T-helper 2 cell treated with Interferon-gamma antibody and Interleukin-4, amounts not matched to agents 5 μg/mL and 100 μg/mL, for 36 hours (primary cell): ENCODE measurements at places on chromosomes 7 and 10.

GRCh38 chr10:24579906-24580305 lies 143.8 kb downstream of the ARHGAP21 start:
- no peak for DNase-seq

GRCh38 chr7:69739190-69739589 lies 140.9 kb downstream of the AUTS2 start:
- no peak for DNase-seq

GRCh38 chr7:84536271-84536870 lies 341.8 kb upstream of the SEMA3A start:
- no peak for DNase-seq

- no peak for DNase-seq
Observed at GRCh38 chr7:157657741-157658740, 321.2 kb downstream of the DNAJB6 start.

DNA sequence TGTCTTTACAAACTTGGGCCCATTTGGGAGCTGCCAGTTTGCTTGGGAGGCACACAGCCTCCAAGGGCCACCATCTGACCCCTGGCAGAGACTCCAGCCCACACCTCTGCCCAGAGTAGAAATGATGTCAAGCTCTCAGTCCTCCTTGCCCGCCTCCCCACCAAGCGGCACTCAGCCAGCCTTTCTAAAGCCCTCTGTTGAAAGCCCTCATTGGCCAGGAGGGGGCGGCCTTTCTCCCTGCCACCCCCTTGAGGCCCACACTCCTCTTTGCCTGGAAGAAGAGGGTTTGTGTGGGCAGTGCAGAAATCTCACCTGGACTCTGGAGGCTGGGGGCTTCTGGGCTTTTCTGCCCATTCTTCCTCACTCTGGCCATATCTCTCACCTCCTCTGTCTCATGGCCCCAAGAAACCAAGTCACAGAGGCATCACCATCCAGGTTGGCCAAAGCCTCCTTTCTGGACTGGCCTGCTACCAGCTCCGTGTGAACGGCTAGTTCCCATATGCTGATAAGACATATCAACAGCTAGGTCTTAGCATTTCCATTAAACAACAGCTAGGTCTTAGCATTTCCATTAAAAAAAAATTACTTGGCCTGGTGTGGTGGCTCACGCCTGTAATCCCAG lies 36.1 kb downstream of the UBTD1 start:
- peak; percentile 20 for DNase-seq

GRCh38 chr10:986137-986825 lies 2.0 kb upstream of the GTPBP4 start:
- no peak for DNase-seq

DNA sequence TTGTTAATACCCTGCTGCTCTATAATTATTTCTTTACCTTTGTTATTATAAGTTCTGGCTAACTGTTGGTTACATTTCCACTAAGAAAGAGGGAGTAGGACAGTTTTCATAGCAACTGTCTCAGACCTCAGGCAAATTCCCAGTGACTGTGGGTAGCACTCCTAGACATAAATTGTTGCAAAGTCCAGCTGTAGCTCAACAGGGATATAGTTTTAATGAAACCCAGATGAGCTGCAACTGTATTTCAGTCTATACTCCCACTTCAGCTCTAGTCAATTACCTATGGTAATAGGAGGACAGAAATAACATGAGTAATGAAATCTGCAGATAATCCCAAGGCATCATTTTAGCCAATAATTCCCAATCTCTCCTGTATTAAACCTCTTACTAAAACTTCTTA lies 103.0 kb upstream of the SEMA3A start:
- no peak for DNase-seq

DNA sequence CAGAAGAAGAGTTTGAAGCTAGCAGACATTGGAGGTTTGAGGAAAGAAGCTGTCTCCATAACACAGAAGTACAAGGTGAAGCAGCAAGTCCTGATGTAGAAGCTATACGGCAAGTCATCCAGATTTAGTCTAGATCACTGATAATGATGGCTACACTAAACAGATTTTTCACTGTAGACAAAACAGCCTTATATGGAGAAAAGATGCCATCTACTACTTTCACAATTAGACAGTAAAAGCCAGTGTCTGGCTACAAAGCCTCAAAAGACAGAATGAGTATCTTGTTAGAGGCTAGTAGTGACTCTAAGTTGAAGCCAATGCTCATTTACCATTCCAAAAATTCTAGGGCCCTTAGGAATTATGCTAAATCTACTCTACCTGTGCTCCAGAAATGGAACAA lies 85.1 kb downstream of the SNX13 start:
- DNase-seq: no peak

DNA sequence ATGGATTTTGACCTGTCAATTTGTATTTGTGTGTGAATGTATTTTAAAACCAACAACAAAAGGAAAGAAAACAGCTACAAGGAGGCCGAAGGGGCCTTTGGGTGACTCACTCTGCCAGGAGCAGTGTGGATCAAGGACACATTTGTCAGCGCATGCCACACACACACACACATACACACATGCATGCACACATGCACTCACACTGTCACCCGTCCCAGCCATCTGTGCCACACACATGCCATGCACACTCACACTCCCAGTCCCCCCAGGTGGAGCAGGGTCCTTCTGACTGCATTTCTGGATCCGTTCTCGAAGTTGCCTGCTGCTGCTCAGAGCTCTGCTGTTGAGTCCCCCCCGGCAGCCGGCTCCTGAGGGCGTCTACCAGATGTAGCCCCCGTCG lies 26.0 kb downstream of the SPOCK2 start:
- no peak for DNase-seq

DNA sequence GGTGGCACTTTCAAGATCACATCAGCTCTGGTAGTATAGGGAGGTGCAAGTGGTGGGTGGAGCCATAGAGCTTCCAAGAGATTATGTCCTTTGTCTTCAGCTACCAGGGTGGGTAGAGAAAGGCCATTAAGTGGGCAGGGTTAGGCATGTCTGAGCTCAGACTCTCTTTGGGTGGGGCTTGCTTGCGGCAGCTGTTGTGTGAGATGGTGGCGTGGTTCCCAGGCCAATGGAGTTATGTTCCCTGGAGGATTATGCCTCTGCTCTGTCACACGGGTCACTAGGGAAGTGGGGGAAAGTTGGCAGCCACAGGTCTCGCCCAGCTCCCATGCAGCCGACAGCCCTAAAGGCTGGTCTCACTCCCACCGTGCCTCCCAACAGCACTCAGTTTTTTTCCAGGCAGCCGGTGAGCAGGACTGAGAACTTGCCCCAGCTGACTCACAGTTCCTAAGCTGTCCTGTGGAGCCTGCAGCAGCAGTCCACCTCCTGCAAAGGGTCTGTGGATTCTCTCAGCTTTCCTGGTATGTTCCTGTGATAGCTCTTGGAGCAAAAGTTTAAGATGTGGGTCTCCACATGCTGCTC lies 459.0 kb downstream of the SH2D4B start:
- DNase-seq: no peak

DNA sequence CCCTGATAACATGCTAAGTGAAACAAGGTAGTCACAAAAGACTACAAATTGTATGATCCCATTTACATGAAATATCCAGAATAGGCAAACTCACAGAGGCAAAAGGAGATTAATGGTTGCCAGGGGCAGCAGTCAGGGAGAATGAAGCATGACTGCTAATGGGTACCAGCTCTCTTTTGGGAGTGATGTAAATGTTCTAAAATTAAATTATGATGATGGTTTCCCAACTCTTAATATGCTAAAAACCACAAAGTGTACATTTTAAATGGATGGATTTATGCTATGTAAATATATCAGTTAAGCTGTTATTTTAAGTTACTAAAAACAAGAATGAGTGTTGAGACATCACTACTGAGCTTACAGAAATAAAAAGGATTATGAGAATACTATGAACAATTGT lies 12.6 kb downstream of the CYP51A1 start:
- DNase-seq: no peak

GRCh38 chr7:116924741-116925140 lies 28.6 kb upstream of the ST7 start:
- DNase-seq: no peak

DNA sequence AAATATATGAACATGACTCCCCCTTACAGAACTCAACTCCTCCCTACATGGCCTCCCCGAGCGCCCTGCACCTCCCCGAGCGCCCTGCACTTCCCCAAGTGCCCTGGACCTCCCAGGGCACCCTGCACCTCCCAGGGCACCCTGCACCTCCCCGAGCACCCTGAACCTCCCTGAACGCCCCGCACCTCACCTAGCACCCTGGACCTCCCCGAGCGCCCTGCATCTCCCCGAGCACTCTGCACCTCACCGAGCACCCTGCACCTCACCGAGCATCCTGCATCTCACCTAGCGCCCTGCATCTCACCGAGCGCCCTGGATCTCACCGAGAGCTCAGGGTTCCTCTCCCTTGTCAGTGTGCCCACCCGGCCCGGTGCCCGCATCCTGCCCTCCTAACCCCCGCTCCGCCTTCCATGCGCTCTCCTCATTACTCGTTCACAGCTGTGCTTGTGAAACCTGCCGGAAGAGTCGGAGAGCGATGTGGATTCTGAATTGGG lies 134.3 kb downstream of the ACTR3B start:
- no peak for DNase-seq

GRCh38 chr10:11880151-11881029 lies 57.2 kb downstream of the PROSER2 start:
- no peak for DNase-seq

GRCh38 chr7:149610441-149611011 lies 112.9 kb upstream of the ZNF746 start:
- DNase-seq: no peak

DNA sequence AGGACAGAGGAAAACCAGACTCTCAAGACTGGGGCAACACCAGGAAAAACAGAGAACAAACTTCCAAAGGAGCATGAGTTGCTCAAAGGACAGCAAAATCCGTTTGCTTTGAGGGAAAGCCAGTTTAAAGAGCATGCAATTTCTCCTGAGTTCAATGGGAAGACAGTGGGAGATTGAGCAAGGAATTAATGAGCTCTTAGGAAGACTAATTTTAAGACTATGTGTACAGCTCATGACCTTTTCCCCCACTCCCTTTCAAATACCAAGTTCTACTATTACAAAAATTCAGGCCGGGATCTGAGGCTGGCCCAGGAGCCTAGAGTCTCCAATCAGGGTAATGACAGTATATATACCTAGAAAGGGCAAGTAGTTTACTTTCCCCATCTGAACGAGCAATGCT lies 79.2 kb downstream of the EPDR1 start:
- DNase-seq: no peak

- no peak for DNase-seq
Observed at GRCh38 chr10:28036587-28036986, 37.7 kb upstream of the ODAD2 start.

- no peak for DNase-seq
Observed at GRCh38 chr10:8043569-8044306, 10.8 kb upstream of the GATA3 start.

GRCh38 chr10:122664501-122664900 lies 35.1 kb downstream of the C10orf120 start:
- no peak for DNase-seq

DNA sequence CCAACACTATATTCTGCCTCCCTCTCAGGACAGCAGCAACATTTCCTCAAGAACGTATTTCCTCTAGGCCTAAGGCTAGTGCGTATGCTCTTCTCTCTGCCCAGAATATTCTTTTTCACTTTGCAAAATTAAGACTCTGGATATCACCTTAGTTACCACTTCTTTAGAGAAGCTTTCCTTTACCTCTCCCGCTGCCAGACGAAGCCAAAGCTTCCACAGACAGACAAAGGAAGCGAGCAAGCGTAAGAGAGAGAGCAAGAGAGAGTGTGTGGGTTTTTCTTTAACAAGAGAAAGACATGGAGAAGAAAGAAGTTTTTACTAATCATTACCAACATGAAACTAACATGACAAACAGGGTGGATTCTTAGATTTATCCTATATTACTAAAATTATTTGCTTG lies 64.1 kb downstream of the P4HA1 start:
- no peak for DNase-seq

- peak; percentile 37 for DNase-seq
Observed at GRCh38 chr7:47326220-47326619, 255.7 kb downstream of the TNS3 start.

DNA sequence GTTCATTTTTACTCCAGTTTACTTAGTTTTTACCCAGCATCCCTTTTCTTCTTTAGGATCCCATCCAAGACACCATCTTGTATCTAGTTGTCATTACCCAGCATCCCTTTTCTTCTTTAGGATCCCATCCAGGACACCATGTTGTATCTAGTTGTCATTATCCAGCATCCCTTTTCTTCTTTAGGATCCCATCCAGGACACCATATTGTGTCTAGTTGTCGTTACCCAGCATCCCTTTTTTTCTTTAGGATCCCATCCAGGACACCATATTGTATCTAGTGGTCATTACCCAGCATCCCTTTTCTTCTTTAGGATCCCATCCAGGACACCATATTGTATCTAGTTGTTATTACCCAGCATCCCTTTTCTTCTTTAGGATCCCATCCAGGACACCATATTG lies 63.4 kb upstream of the GJD4 start:
- no peak for DNase-seq

GRCh38 chr7:156374335-156374734 lies 266.2 kb upstream of the RNF32 start:
- no peak for DNase-seq

- DNase-seq: no peak
Observed at GRCh38 chr10:6912021-6912420, 331.9 kb upstream of the PRKCQ start.

- no peak for DNase-seq
Observed at GRCh38 chr10:111113961-111114757, 37.3 kb downstream of the ADRA2A start.

GRCh38 chr7:69465262-69465661 lies 133.0 kb upstream of the AUTS2 start:
- DNase-seq: no peak

DNA sequence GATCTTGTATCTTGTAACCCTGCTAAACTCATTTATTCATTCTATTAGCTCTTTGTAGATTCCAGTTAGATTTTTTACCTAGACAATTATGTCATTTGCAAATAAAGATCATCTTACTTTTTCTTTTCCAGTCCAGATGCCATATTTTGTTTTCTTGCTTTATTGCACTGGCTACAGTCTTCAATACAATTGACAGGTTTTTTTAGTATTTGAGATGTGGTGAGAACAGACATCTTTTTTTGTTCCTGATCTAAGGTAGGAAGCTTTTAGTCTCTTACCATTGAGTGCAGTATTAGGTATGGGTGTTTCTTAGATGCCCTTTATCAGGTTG lies 12.1 kb downstream of the SPRN start:
- no peak for DNase-seq

GRCh38 chr10:23818484-23818883 lies 379.6 kb downstream of the OTUD1 start:
- DNase-seq: no peak

GRCh38 chr10:131732631-131733127 lies 168.1 kb upstream of the PPP2R2D start:
- no peak for DNase-seq

GRCh38 chr10:91907033-91907594 lies 2.2 kb downstream of the FGFBP3 start:
- DNase-seq: no peak

- DNase-seq: no peak
Observed at GRCh38 chr7:84975586-84976185, 211.2 kb downstream of the SEMA3D start.

DNA sequence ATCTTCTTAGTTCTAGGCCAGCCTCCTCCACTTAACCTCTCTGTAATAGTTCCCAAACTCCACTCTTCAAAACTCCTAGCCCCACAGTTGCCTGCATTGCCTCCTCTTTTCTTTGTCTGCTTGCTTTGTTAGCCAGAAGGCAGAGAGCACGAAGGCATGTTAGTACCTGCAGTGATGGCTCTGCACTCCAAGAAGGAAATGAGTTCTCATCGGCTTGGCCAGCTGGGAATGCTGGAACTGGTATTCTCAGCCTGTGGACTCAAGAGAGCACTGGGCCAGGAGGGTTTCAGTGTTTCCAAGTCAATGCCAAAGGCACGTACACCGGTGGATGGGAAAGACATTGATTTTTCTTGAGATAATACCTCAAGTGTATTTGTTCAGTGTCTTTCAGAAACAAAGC lies 66.3 kb upstream of the HABP2 start:
- no peak for DNase-seq
